ENCODE measurements at places on chromosomes 16 and 17. TPM values are rescaled to one million over a fixed set of nuclear protein-coding genes. Genes with fewer than 3 reads are reported as not detected.

The SERPINF2 gene
- total RNA-seq: 0.41 TPM

The HDAC5 gene
- total RNA-seq: 20.6 TPM

The ZNF469 gene
- total RNA-seq: 0.59 TPM

The FBXW10 gene
- not detected for total RNA-seq

The USP43 gene
- total RNA-seq: not detected

The SP2 gene
- total RNA-seq: 24.0 TPM

The KCNH6 gene
- total RNA-seq: not detected

The ITGAD gene
- total RNA-seq: not detected

The LITAFD gene
- total RNA-seq: not detected

The TPSG1 gene
- total RNA-seq: not detected

The FZD2 gene
- not detected for total RNA-seq

The CCDC154 gene
- 0.44 TPM for total RNA-seq

The RCVRN gene
- total RNA-seq: not detected

The PPP1R27 gene
- not detected for total RNA-seq

The ZNF205 gene
- total RNA-seq: 0.15 TPM

The ZNF689 gene
- total RNA-seq: 14.7 TPM

The CDRT15L2 gene
- not detected for total RNA-seq

The HOXB7 gene
- total RNA-seq: 0.51 TPM

The TEKT5 gene
- total RNA-seq: not detected

The CALB2 gene
- total RNA-seq: not detected

The SHISA6 gene
- total RNA-seq: not detected

The MT1F gene
- 4.3 TPM for total RNA-seq

The PSME3IP1 gene
- total RNA-seq: 116 TPM

The RAB37 gene
- total RNA-seq: 6.0 TPM

The PRSS22 gene
- total RNA-seq: not detected

The KRTAP4-1 gene
- total RNA-seq: not detected

The NDEL1 gene
- total RNA-seq: 75.4 TPM

The KRTAP17-1 gene
- total RNA-seq: not detected

The KRT31 gene
- total RNA-seq: not detected

The CCDC200 gene
- total RNA-seq: 0.47 TPM

The HSD3B7 gene
- 3.3 TPM for total RNA-seq
